ENCODE measurements at places on chromosomes 13 and 19.

DNA sequence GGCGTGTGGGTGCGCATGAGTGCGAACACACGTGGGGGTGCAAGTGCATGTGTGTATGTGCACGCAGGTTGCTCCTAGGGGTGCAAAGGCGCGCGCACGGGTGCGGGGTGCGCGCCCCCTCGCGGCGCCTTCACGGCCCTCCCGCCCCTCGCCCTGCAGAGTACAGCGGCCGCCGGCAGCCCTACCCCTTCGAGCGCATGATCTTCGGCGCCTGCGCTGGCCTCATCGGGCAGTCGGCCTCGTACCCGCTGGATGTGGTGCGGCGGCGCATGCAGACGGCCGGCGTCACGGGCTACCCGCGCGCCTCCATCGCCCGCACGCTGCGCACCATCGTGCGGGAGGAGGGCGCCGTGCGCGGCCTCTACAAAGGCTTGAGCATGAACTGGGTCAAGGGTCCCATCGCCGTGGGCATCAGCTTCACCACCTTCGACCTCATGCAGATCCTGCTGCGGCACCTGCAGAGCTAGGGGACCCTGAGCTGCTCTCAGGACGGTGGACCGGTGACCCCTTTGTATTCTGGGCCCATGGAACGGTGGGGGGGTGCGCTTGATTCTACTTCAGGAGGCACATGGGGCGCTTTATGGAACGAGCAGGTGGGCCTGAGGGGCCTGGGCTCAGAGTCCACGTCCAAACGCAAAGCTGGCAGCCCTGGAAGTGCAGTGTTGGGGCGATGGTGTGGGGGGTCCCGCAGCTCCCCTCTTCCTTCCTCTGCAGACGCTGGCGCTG is 27.7 kb downstream of the TMEM161A start:
- DNase-seq: peak; percentile 31

DNA sequence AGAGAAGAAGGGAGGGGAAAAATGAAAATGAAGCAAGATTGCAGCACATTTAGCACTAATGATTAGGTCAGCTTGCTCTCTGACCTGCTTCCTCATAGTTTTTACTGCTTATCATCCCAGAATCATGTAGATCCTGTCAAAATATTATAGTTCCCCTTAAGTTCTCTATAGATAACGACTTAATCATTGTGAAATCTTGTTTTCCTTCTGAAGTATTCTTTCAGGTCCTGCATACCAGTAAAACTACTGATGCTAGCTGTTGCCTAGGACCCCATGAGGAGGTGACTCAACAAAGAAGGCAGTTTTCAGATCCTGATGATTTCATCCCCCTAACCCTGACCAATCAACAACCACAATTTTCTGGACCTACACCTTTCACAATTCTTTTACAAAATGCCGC is 1131.7 kb downstream of the SLITRK5 start:
- no peak for DNase-seq

DNA sequence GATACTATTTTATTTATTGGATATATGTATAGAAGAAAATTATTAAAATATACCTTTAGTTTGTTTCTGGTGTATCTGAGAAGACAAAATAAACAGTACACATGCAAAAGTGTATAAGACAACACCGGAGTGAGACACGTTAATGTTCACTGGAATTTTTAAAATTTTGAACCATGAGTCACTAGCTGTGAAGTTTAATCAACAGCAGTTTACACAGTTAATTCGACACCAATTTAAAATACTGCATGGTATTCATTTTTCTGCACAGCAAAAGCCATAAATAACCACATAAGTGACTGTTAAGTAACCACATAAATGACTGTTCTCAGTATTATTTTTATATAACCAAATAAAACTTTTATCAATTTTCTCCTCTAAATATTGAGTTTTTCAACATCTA is 418.7 kb upstream of the NBEA start:
- no peak for DNase-seq

DNA sequence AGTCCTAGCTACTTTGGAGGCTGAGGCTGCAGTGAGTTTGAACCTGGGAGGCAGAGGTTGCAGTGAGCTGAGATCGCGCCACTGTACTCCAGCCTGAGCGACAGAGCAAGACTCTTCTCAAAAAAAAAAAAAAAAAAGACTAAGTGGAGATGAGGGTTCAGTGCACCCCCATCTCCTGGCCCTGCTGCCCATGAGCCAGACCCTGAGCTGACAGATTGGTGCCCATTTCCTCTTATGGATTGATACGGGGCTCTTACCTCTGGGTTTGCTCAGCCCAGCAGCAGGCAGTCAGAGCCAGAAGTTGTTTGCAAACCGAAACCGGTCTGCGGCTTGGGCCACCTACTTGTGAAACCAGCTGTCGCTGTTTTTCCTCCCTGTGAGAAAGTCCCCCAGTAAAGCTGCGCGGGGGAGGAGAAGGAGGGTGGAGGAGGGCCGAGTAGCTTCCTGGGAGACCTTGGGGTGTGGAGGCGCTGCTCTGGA is 36.9 kb downstream of the ARRDC2 start:
- DNase-seq: peak; percentile 97

- DNase-seq: no peak
Observed at GRCh38 chr13:43260999-43261398, 237.6 kb downstream of the DNAJC15 start.

DNA sequence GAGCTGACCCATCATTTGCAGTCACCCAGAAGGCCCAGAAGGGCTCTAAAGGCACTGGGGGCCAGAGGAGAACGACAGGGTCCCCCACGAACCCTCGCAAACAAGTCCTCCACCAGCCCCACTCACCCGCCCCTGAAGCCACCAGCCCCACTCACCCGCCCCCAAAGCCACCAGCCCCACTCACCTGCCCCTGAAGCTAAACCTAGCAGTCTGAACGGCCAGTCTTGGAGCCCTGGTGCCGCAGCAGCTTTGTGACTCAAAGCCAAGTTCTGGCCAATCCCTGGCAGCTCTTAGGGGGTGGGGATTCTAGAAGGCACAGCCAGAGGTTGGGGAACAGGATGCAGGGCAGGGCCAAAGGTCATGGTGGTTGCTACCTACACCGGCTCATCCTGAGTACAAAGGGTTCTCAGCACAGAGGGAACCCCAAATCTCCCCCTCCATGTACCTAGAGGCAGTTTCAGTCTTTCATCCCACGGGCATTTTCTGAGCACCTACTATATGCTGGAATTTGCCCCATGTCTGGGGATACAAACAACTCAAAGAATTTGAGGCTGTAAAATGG is at the start of gene IQCN:
Gene IQCN, minus strand, starts transcription at position 234 of the 562 bp plus-strand sequence. CDS start 4,974 bp downstream, outside the sequence.
- peak; percentile 48 for DNase-seq

- DNase-seq: no peak
Observed at GRCh38 chr13:85223883-85224656, 575.1 kb downstream of the SLITRK6 start.

DNA sequence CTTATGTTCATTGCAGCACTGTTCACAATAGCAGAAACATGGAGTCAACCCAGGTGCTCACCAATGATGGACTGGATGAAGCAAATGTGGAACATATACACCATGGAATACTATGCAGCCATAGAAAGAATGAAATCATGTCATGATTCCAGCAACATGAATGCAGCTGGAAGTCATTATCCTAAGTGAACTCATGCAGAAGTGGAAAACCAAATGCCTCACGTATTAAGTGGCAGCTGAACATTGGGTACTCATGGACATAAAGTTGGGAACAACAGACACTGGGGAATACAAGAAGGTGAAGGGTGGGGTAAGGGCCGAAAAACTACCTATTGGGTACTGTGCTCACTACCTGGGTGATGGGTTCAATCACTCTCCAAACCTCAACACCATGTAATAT is 915.9 kb downstream of the UQCRFS1 start:
- DNase-seq: no peak

GRCh38 chr19:3849787-3850186 is 19.1 kb downstream of the ZFR2 start:
- no peak for DNase-seq

GRCh38 chr19:3296034-3296433 is 70.3 kb upstream of the NFIC start:
- DNase-seq: no peak

DNA sequence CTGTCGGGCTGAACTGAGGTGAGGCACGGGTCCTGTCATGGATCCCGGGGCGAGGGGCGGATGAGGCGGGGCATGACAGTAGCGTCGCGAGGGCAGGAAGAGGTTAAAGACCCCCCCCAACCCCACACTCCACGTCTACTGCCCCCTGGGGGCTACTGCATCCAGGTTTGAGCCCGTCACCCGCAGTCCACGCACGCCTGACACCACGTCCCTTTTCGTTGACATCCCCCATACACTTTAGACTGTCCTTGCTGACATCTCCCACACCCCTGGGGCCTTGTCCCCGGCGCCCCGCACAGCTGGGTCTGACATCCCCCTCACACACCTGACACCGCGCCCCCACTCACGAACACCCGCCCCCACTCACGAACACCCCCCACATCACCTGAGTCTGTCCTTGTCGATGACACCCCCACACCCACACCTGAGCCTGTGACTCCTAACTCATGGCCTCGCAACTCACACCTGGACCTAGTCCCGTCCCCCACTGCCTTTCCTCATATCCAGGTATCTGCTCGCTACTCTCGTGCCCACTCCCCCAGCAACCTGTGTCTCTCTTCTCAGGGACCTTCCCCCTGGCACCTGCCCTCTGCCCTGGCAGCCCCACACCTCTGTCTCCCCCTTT is 416 bp downstream of the SLC25A42 start:
- DNase-seq: no peak

- DNase-seq: no peak
Observed at GRCh38 chr19:17659996-17660395, 28.2 kb downstream of the UNC13A start.

GRCh38 chr19:9362905-9363304 is at the start of gene ZNF177:
TSS of gene ZNF177 (plus strand) at chr19:9363013. CDS start at chr19:9378312, 15,299 bp downstream.
- no peak for DNase-seq

- no peak for DNase-seq
Observed at GRCh38 chr19:58374200-58374599, 6.6 kb downstream of the ZNF837 start.

DNA sequence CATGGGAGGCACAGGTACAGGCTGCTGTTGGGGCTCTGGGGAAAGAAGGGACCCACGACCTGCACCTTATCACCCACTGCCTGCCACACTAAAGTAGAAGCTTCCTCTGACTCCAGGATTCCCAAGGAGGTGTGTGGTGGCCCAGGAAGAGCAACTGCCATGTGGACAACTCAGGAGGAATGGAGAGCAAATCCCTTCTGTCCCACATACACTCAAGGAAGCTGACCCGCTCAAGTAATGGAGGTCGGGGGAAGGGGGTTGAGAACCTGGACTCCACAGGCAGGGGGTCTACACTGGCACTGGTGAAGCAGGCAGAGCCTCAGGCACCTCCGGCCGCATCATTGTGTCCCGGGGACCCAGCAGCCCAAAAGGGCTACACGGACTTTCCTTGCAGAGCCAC is 29.4 kb upstream of the SLC15A1 start:
- DNase-seq: no peak

DNA sequence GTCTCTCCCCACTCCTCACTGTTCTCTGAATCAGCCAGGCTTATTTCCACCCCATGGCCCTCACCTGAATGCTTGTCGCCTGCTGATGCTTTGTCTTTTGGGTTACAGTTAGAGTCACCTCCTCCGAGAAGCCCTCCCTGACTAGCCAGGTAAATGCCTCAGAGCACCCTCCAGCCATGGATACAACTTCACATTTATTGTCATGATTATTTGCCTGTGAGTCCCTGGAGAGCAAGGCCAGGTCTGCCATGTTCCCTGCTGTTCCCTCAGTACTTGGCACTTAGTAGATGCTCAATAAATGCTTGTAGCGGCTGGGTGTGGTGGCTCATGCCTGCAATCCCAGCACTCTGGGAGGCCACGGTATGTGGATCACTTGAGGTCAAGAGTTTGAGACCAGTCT is 3.7 kb upstream of the PDE4C start:
- no peak for DNase-seq

- DNase-seq: peak; percentile 82
Observed at GRCh38 chr13:113448885-113449692, 4.2 kb downstream of the ADPRHL1 start.

GRCh38 chr13:37366044-37366770 is 232.4 kb downstream of the POSTN start:
- no peak for DNase-seq

DNA sequence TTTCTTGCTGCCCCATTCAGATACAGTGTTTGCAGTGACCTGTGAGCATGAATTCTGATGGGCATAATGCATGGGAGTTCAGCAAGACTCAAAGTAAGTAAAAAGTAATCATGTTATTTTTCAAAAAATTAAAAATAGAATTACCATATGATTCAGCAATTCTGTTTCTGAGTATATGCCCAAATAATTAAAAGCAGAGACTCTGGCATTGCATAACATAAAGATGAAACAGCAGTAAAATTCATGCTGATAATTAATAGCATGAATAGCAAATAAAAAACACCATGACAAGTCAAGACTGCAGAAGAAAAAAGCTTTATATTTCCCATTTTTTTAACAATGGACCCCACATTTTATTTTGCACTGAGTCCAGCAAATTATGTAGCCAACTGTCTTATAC is 21.3 kb downstream of the RNF6 start:
- DNase-seq: no peak

GRCh38 chr13:41468631-41469030 is 11.3 kb downstream of the RGCC start:
- DNase-seq: no peak

DNA sequence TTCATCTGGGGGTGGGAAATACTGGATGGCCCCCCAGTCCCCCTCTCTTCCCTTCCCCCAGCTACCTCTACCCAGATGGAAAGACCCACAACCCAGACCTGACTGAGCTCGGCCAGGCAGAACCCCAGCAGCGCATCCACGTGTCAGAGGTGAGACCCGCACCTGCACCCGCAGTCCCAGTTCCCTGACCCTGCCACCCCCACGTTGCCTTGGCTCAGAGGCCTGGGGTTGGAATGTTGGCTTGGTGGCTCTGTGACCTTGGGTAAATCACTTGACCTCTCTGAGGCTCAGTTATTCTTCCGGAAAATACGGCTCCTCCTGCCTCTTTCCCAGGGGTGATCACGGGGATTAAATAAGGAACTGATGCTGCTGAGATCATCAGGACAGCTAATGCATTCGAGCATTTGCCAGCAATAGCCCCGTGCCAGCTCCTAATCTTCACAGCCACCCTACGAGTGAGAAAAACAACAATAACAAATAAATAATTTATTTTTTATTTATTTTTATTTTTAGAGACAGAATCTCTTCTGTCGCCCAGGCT is 12.3 kb downstream of the CBLC start:
- DNase-seq: no peak

GRCh38 chr13:49234741-49235140 is 13.0 kb upstream of the CDADC1 start:
- DNase-seq: no peak

DNA sequence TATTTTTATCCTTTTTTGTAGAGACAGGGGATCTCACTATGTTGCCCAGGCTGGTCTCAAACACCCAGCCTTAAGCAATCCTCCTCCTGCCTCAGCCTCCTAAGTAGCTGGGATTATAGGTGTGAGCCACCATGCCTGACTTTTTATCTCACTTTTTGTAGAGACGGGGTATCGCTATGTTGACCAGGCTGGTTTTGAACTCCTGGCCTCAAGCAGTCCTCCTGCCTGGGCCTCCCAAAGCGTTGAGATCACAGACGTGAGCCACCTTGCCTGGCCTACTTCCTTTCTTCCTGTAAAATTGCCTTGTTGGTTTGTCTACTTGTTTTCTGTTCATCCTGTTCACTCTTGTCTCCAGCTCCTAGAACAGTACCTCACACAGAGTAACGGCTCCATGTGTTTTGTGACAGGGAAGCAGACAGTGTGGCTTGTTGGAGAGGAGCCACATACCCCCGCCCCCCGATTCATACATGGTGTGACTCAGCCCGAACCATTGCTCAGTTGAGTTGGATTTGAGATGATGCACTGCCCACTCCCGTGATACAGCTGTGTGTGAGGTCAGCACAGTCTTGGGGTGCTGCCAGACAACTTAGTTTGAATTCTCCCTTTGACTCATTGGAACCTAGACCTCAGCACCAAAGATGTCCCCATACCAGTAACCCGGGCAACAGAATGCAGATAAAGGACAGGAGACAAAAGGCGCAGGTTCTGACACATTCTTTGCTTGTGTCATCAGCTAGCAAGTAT is 34.2 kb downstream of the GPR42 start:
- peak; percentile 90 for DNase-seq
